Breast epithelium (tissue), 4 donors: ENCODE measurements at places on chromosomes 7 and 10.

GRCh38 chr7:127794551-127794950 lies 142.6 kb downstream of the SND1 start:
- DNase-seq, result no peak

DNA sequence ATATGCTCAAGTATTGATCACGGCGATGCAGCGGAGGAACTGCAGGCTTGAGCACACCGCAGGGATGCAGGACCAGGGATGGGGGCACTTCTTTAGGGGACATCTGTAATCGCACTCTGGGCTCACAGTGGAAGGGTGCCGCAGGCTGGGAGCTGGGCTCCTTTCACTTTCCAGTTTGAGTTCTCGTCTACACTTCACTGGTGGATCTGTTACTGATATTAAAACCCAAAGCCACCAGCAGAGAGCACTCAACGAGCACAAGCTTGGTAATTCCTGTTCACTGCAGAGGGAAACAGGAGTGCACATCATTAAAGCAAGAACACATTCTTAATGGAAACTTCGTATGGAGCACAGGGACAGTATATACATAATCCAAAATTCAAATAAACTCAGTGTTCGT lies 91.3 kb downstream of the PARD3 start:
- no peak for DNase-seq

GRCh38 chr7:68729371-68729770 lies 868.9 kb upstream of the AUTS2 start:
- DNase-seq, result no peak

DNA sequence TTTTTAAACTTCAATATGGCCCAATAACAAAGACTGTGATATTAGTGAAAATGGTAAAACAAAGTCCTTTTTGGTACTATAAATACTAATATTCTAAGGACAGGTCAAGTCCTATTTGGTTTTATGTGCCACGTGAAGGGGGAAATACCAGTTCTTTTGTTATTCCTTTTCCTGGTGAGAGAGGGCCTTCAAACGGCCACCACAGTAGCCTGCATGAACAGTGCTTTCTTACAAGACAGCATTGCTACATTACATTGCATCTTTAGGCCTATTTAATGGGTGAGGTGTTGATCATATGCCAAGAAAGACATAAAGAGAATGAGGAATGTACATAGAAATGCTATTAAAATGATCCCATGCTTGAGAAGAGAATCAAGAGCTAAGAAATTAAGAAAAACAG lies 214.8 kb downstream of the LRRTM3 start:
- DNase-seq, result no peak
